ENCODE measurements at places on chromosomes 2 and 18.

- DNase-seq = no peak
Observed at GRCh38 chr2:3355951-3356569, 21.6 kb downstream of the EIPR1 start.

DNA sequence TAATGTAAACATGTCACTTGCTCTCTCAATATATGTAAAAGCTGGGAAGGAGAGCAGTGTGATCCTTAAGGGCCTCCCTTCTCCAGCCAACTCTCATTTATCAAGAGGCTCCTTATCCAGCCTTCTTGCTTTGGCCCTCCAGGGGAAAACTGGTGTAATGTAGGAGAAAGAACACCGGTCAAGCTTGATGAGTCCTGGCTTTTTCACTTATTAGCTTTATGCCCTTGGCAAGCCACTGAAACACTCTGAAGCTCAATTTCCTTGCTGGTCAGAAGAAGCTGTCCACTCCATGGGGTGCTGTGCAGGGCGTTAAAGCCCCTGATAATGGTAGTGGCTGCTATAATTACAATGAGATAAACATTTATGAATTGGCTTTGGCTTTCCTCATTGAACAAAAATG lies 251.2 kb upstream of the RBBP8 start:
- DNase-seq = no peak

GRCh38 chr18:24868760-24869237 lies 408.4 kb downstream of the HRH4 start:
- no peak for DNase-seq

DNA sequence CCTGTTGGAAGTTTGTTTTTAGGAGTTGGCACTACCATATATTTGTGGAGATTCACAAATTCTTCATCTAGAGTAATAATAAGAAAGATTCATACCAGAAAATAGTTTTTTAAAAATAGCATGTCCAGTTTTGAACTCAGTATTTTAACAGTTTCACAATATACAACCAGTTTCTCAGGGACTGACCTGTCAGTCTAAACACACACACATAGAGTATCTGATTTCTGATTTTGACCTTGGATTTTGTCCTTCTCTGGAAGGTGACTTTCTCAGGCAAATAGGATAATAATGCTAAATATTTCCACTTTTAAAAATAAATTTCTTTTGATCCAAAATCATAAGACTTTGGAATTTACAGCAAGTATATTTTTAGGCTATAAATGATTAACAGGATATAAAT lies 32.0 kb downstream of the MFSD6 start:
- DNase-seq = no peak

DNA sequence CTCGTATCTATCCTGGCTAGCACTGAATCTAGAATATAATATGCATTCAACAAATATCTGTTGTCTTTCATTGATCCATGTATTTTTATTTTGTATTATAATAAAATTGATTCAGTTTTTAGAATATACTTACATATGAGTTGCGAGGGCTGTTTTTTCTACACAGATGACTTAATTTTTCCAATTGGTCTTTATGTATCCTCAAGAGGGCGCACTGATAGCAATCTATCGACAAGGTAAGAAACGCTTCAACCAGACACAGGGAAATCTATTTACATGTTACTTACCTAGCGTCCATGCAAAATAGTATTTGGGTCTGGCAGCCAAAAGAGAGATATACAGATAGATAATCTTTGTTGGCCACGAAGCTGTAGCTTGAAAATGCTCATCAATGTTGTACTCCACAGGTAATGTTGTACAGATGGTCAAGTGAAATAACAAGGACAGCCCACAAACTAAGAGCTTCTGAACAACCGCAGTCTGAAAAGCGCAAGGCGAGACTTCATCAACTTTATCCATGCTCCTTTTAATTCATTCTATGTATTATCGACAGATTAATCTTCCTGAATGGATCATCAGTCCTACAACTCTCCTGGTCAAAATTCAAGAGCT lies 35.5 kb upstream of the KIDINS220 start:
- peak; percentile 21 for DNase-seq

- DNase-seq = no peak
Observed at GRCh38 chr2:151087377-151087776, 174.3 kb downstream of the RBM43 start.

DNA sequence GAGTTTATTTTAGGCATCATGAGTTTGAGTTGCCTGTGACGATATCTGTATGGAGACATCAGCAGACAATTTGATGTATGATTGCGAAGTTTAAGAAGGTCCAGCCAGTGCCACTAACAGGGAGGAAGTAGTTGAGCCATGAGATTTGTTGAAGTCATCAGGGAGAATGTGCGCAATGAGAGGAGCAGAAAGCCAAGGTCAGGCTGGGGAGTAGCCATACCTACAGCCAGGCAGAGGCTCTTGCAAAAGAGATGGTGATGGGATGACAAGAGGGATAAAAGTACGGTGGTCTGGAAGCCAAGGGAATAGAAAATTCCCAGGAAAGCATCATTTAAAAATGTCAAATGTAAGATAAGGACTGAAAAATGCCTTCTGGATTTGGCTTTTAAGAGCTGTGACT lies 51.2 kb downstream of the LIMS1 start:
- DNase-seq = no peak

DNA sequence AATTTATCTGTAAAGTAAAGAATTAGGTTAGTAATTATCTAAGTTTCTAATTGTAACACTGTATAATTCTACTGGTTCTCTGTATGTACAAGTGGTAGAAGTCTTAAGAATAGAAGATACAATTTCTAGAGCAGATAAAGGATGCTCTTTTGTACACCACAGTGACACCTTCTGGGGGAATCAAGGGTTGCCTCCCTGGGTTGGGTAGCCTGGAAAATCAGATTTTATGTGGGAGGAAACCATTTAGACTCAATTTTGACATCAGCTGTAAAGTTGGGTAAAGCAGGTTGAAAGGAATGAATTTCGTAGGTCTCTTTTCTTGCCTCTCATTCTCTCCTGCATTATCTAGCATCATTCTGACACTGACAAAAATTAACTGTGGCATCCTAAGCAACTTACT lies 354.8 kb downstream of the DCC start:
- no peak for DNase-seq

All from GM19239 (cell line).